ENCODE measurements at places on chromosomes 5 and 9. TPM values are rescaled to one million over a fixed set of nuclear protein-coding genes. Genes with fewer than 3 reads are reported as not detected.

The PCDHA4 gene
- total RNA-seq: 12.2 TPM

The GDNF gene
- total RNA-seq: not detected

The SPAG8 gene
- total RNA-seq: 2.9 TPM

The IFNA13 gene
- not detected for total RNA-seq

The FAM78A gene
- 0.82 TPM for total RNA-seq

The BAAT gene
- under 0.01 TPM for total RNA-seq

The PCDHGB4 gene
- 8.6 TPM for total RNA-seq

The GHR gene
- total RNA-seq: 1.6 TPM

The SLC25A2 gene
- total RNA-seq: not detected

The SPINK7 gene
- not detected for total RNA-seq

The CDX1 gene
- not detected for total RNA-seq

The IFNE gene
- total RNA-seq: under 0.01 TPM

The SH3RF2 gene
- under 0.01 TPM for total RNA-seq

The STK32A gene
- total RNA-seq: 4.1 TPM

The ELOVL7 gene
- 4.1 TPM for total RNA-seq

The CDH18 gene
- 17.5 TPM for total RNA-seq

The LCN10 gene
- not detected for total RNA-seq

The SLC30A5 gene
- total RNA-seq: 66.0 TPM

The DRD1 gene
- total RNA-seq: 18.3 TPM

The LEAP2 gene
- 1.2 TPM for total RNA-seq

The CTXN3 gene
- total RNA-seq: 13.9 TPM

The SEMA4D gene
- 7.7 TPM for total RNA-seq

The FRMPD1 gene
- total RNA-seq: 0.41 TPM

The PAEP gene
- not detected for total RNA-seq

The SOX30 gene
- under 0.01 TPM for total RNA-seq

The PRXL2C gene
- 6.9 TPM for total RNA-seq

The DCANP1 gene
- not detected for total RNA-seq

The DPYSL3 gene
- 888 TPM for total RNA-seq
